Muscle of arm (tissue), 14 donors: ENCODE measurements at places on chromosomes 2 and 18. TPM values are rescaled to one million over a fixed set of nuclear protein-coding genes. Genes with fewer than 3 reads are reported as not detected.

Gene CRYBA2
- polyA plus RNA-seq: not detected

Gene UCN
- polyA plus RNA-seq: 2.1 TPM

Gene UPP2
- not detected for polyA plus RNA-seq

Gene CXCR1
- 0.34 TPM for polyA plus RNA-seq

Gene WDSUB1
- polyA plus RNA-seq: 11.4 TPM

Gene TMEM37
- 34.7 TPM for polyA plus RNA-seq

Gene STPG4
- 0.14 TPM for polyA plus RNA-seq

Gene DSG4
- not detected for polyA plus RNA-seq

Gene ST8SIA5
- 3.2 TPM for polyA plus RNA-seq

Gene COL5A2
- polyA plus RNA-seq: 328 TPM

Gene TRPM8
- polyA plus RNA-seq: 0.29 TPM

Gene ACADL
- 11.3 TPM for polyA plus RNA-seq

Gene SLC20A1
- polyA plus RNA-seq: 27.8 TPM

Gene KCNF1
- 3.6 TPM for polyA plus RNA-seq

Gene ZSWIM2
- polyA plus RNA-seq: not detected

Gene PID1
- 29.6 TPM for polyA plus RNA-seq

Gene ASPRV1
- polyA plus RNA-seq: not detected

Gene CCDC178
- 0.87 TPM for polyA plus RNA-seq

Gene C1GALT1C1L
- polyA plus RNA-seq: not detected

Gene SCN7A
- 67.7 TPM for polyA plus RNA-seq

Gene PRSS56
- polyA plus RNA-seq: not detected

Gene LRRC30
- not detected for polyA plus RNA-seq

Gene WNT10A
- 1.8 TPM for polyA plus RNA-seq

Gene MSTN
- 14.5 TPM for polyA plus RNA-seq

Gene PKDCC
- 104 TPM for polyA plus RNA-seq

Gene DLGAP1
- 3.2 TPM for polyA plus RNA-seq

Gene ALKAL2
- polyA plus RNA-seq: 0.67 TPM

Gene FAM110C
- polyA plus RNA-seq: 1.6 TPM
